Suppressor macrophage (primary cell): ENCODE measurements at places on chromosomes 3 and 15.

GRCh38 chr3:135844386-135844785 lies 121.1 kb upstream of the PPP2R3A start:
- no peak for DNase-seq

DNA sequence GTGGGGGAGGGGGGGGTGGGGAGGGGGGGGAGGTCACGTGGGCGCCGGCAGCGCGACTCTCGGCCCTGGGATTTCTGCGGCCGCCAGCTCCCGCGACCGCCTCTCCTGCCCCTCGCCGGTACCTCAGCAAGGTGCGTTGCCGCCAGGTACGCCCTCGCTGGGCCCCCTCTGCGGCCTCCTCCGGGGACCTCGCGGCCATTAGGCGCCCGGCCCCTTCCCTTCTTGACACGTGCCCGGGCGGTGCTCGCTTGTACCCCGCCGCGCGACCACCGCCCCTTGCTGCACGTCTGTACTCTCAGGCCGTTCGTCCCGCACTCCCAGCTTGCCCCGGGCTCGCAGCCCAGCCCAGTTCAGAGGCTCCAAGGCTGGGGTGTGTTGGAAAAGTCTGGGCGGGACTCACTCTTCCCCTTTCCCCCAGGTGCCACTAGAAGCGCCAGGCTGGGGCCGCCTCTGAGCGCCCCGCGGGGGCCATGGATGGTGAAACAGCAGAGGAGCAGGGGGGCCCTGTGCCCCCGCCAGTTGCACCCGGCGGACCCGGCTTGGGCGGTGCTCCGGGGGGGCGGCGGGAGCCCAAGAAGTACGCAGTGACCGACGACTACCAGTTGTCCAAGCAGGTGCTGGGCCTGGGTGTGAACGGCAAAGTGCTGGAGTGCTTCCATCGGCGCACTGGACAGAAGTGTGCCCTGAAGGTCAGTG lies at the start of gene MAPKAPK3:
MAPKAPK3 (plus strand) TSS at position 56 of the 696 bp plus-strand sequence; CDS start at position 471, 415 bp downstream.
- DNase-seq, result peak; percentile 70

- no peak for DNase-seq
Measured at GRCh38 chr15:66778314-66778665, 76.3 kb downstream of the SMAD6 start.

GRCh38 chr15:26091184-26091583 lies 228.1 kb upstream of the ATP10A start:
- DNase-seq, result no peak

DNA sequence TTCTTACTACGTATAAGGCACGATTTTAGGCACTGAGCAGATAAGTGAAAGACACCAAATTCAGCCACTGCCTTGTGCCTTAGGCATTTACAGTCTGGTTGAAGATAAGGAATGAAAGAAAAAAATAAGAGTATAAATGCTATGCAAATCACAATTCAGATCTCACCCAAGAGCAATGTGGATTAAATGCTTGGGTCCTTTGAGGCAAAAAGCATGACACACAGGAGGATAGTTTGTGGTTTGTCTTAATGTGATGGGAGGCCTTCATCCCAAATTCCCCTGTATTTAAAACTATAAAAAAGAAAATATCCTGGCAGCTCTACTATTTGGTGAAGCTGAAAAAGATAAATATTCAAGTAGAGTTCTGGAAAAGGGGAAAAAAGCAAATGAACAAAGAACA lies 79.8 kb downstream of the TGFBR2 start:
- no peak for DNase-seq

DNA sequence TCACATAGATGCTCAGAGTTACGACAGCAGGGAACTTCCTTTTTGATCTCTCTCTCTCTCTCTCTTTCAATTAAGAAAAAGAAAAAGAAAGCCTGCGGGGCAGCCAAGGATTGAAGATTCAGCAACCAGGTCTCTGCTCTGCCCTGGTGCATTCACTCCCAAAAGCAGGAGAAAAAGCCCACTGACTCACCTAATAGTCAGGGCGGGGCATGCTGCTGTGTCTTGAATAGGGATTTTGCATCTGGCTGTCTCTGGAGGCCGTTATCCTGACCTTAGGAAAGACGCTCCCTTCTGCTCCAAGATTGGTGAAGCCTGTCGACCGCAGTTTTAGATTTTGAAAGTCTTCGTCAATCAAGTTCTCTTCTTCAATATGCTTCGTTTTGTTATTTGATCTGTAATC lies 20.8 kb upstream of the ITGB5 start:
- DNase-seq, result no peak

- DNase-seq, result no peak
Measured at GRCh38 chr3:10170915-10171478, 6.3 kb downstream of the IRAK2 start.

- DNase-seq, result no peak
Measured at GRCh38 chr3:9175421-9175820, 74.0 kb downstream of the SRGAP3 start.

DNA sequence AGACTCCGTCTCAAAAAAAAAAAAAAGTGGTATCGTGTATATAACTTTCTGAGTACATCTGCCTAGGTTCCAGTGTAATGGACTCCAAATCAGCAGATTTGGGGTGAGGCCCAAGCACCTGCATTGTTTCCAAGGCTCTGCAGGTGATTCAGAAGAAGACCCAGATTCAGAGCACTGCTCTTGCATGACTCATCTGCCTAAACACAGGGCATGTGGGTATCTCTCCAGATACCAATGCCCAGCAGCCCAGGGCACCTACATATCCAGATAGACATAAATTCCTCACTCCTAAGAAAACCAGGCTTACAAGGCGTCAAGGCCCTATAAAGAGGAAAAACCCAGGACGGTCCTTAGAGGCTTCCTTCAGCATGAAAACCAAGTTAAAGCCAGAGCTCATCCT lies 24.3 kb downstream of the NDUFAF1 start:
- DNase-seq, result no peak

DNA sequence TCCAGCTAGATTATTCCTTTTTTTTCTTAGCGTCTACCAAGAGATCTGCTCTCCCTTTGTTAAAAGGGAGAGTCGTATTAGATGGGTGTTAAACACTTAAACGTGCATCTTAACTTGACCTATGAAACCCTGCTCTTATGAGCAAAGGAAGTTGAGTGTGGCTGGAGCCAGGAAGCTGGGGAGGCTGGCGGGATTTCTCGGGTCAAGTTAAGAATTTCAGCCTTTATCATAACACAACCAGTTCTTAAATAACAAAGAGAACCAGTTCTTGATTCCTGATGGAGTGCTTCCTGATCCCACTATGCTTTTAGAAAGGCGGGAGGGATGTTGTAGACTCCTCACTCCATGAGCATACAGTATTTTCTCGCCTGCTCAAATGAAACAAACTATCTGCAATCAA lies 215.1 kb downstream of the ITPR1 start:
- DNase-seq, result no peak
